ENCODE measurements at places on chromosomes 5 and 9. TPM values are rescaled to one million over a fixed set of nuclear protein-coding genes. Genes with fewer than 3 reads are reported as not detected.

- H3K36me3 ChIP-seq = no peaks in the 10 kb centered on the region
- no peaks in the 10 kb centered on the region for H3K4me1 ChIP-seq
- H3K27me3 ChIP-seq = no peaks in the 10 kb centered on the region
- DNase-seq = no peak
- H3K27ac ChIP-seq = no peak overlapping the region
These were observed 62.2 kb downstream of the RASEF start for GRCh38 chr9:83000765-83001164.

The HAVCR1 gene
- total RNA-seq = not detected

The ZDHHC11 gene
- total RNA-seq = 6.9 TPM

The PKD2L2 gene
- total RNA-seq = not detected

DNA sequence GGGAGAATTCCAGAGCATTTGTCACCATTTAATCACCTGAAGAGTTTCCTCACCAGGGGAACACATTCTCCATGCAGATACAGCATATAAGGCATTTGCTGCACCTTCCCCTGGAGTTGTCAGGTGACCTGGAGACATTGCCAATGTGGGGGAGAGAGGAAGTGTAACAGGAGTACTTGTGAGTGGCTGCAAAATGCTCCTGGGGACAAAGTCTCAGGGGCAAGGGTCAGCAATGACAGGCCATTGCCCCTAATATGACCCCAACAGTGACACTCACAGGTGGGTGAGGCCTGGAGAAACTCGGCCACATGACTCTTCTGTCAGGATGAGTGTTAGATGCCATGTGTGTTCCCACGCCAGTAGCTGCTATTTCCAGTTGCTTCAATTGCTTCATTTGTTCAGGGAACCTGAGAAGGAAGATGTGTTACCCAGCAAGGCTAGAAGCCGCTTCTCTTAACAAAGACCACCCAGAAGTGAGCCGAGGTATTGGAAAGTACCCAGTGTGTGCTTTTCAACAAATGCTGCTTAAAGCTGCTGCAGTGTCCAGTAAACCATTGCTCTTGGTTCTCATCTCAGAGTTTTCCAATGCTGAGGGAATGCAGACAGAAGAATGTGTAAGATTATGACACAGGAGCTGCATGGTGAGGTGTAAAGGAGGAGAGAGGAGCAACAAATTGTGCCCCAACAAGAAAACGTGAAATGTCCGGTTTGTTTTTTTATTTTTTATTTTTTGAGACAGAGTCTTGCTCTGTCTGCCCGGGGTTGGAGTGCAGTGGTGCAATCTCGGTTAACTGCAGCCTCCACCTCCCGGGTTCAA, 128.2 kb upstream of the SLC44A1 start:
- H3K27ac ChIP-seq = no peak overlapping the region
- H3K4me1 ChIP-seq = no peaks in the 10 kb centered on the region
- H3K27me3 ChIP-seq = no peaks in the 10 kb centered on the region
- H3K4me3 ChIP-seq = no peak overlapping the region

- DNase-seq = no peak
- H3K4me1 ChIP-seq = no peaks in the 10 kb centered on the region
- no peaks in the 10 kb centered on the region for H3K27me3 ChIP-seq
- H3K27ac ChIP-seq = no peak overlapping the region
- H3K4me3 ChIP-seq = no peak overlapping the region
- H3K36me3 ChIP-seq = no peaks in the 10 kb centered on the region
These were observed 69.1 kb upstream of the NREP start for GRCh38 chr5:111826064-111826463.

The SMC2 gene
- 6.0 TPM for total RNA-seq

- no peak for DNase-seq
- no peak overlapping the region for H3K4me3 ChIP-seq
- no peaks in the 10 kb centered on the region for H3K27me3 ChIP-seq
- H3K36me3 ChIP-seq = no peaks in the 10 kb centered on the region
- H3K27ac ChIP-seq = no peak overlapping the region
These were observed 6.8 kb upstream of the SPTLC1 start for GRCh38 chr9:92122061-92122460.

DNA sequence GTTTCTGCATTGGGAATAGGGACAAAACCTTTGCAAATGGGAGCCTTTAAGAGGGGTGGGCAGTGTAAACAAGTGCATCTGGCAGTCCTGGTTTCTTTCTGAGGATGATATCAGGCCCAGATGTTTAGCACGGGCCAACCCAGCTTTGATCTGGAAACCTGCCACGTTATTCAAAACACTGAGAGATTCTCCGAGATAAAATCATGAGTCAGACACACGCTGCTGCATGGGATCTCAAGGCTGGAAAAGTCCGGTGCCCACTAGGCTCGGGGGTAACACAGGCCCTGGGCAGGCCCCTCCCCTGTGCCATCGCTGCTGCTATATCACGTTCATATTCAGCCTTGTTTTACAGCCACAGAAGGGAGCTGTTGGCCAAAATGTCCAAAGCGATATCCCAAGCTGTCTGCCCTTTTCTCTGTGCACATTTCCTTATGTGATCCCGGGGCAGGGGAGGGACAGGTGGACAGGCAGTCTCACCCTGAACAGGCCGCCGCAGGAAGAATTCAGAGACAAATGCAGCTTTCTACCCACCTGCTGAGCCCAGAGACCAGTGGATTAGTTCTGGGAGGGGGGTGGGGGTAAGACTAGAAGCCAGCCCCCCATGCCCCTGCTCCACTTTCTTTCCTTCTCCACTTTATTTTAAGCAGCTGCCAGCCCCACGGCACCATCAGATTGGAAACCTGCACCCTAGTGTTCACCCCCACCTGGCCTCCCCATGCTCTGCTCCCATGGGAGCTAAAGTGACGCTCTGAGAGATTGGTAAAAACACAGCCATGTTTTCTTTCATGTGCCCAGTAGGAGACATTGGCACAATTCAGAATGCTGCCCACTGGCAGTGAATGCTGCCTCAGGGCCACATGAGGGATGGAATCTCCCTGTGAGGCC, 63.1 kb downstream of the TMOD1 start:
- H3K27me3 ChIP-seq = no peaks in the 10 kb centered on the region
- H3K4me1 ChIP-seq = peaks cover 14% of the 10 kb centered on the region
- no peaks in the 10 kb centered on the region for H3K36me3 ChIP-seq

The C5orf63 gene
- total RNA-seq = 2.1 TPM

- no peaks in the 10 kb centered on the region for H3K27me3 ChIP-seq
- H3K27ac ChIP-seq = no peak overlapping the region
- no peaks in the 10 kb centered on the region for H3K36me3 ChIP-seq
These were observed 341.7 kb downstream of the KIAA0825 start for GRCh38 chr5:94276751-94277150.

DNA sequence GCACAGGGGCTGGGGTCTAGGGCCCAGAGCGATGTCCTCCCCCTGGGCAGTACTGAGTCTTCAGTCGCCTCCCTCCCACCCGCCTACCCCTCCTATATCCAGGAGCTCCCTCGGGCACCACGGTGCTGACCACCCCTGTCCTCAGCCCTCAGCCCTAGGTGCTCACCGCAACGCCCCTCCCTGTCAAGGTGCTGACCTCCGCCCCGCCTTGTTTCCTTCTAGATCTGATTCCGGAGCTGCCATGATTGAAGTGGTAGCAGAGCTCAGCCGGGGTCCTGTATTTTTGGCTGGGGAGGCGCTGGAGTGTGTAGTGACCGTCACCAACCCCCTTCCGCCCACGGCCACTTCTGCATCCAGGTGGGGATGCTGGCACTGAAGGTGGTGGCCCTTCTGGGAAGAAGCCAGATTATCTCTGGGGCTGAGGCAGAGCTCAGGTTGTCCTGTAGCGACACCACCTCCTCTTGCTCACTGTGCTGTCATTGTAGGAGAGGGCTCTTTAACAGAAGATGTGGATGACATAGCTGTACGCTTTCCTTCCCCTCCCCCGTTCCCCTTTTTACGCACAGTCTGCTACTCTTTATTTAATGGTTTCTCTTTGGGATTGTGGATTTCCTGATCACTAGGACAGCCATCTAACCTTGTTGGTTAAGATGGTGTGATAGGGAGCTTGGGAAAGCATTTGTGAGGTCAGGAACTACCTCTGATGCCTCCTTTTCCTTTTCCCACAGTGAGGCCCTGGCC, 598 bp downstream of the RGP1 start:
- H3K36me3 ChIP-seq = no peaks in the 10 kb centered on the region
- H3K4me1 ChIP-seq = no peaks in the 10 kb centered on the region
- no peak for DNase-seq
- no peaks in the 10 kb centered on the region for H3K27me3 ChIP-seq
- H3K4me3 ChIP-seq = peak overlapping the region; percentile 89
- peak overlapping the region; percentile 94 for H3K27ac ChIP-seq
